ENCODE measurements at places on chromosomes 1 and 21. TPM values are rescaled to one million over a fixed set of nuclear protein-coding genes. Genes with fewer than 3 reads are reported as not detected.

The GJC2 gene
- total RNA-seq: 1.8 TPM

The DMBX1 gene
- total RNA-seq: not detected

The RAB3B gene
- total RNA-seq: 4.1 TPM

The WDR64 gene
- not detected for total RNA-seq

The SPRR2G gene
- not detected for total RNA-seq

The MAGOH gene
- 23.3 TPM for total RNA-seq

The NBPF12 gene
- total RNA-seq: 3.7 TPM

The SPRR4 gene
- not detected for total RNA-seq

The ADGRB2 gene
- 4.7 TPM for total RNA-seq

The NPHP4 gene
- total RNA-seq: 11.1 TPM

The SIM2 gene
- total RNA-seq: not detected

The MPL gene
- total RNA-seq: not detected

The FAM72A gene
- total RNA-seq: 2.2 TPM

The HCN3 gene
- 0.78 TPM for total RNA-seq

The TTLL7 gene
- 4.4 TPM for total RNA-seq

The ICOSLG gene
- total RNA-seq: 0.37 TPM

The TSPAN2 gene
- total RNA-seq: not detected

The CYP2J2 gene
- total RNA-seq: 0.20 TPM

The TFF1 gene
- total RNA-seq: not detected

The MYBPHL gene
- total RNA-seq: not detected

The TGFB2 gene
- total RNA-seq: 0.78 TPM

The GNAT2 gene
- not detected for total RNA-seq

The FAM163A gene
- not detected for total RNA-seq

The TFF3 gene
- total RNA-seq: 0.37 TPM

The NIT1 gene
- total RNA-seq: 19.5 TPM

The RIMS3 gene
- under 0.01 TPM for total RNA-seq

The S100A14 gene
- total RNA-seq: 0.39 TPM

The LDLRAD2 gene
- not detected for total RNA-seq

The ATP1A4 gene
- total RNA-seq: not detected

The ALG14 gene
- 2.9 TPM for total RNA-seq

The APCS gene
- not detected for total RNA-seq

The KRTAP21-2 gene
- not detected for total RNA-seq

The B4GALT2 gene
- 80.1 TPM for total RNA-seq

The SLC30A7 gene
- 46.9 TPM for total RNA-seq

The PPM1J gene
- 1.1 TPM for total RNA-seq

Data from subcutaneous preadipocyte (primary cell).